ENCODE measurements at places on chromosomes 5 and 9.

- DNase-seq, result peak; percentile 75
Measured at GRCh38 chr5:31854181-31855133, 215.5 kb downstream of the PDZD2 start.

- no peak for DNase-seq
Measured at GRCh38 chr5:157827423-157827822, 31.5 kb downstream of the CLINT1 start.

DNA sequence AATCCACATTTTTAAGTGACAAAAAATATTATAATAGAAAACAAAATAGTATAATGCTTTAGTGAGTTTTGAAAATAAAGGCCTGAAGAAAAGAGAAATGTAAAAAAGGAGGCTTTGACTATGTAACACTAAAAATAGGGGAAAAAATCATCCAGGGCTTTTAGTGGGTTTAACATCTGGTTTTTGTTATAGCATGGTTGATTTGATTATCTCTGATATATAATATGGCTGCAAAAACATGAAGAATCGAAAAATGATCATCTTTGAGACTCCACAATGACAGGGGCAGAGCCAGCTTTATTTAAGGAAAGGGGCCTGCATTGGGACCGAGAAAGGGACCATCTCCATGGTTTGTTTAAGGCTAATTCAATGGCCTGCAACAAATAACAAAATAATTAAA lies 393.8 kb downstream of the PLK2 start:
- DNase-seq, result no peak

- DNase-seq, result no peak
Measured at GRCh38 chr9:120724757-120725400, 10.6 kb upstream of the MEGF9 start.

DNA sequence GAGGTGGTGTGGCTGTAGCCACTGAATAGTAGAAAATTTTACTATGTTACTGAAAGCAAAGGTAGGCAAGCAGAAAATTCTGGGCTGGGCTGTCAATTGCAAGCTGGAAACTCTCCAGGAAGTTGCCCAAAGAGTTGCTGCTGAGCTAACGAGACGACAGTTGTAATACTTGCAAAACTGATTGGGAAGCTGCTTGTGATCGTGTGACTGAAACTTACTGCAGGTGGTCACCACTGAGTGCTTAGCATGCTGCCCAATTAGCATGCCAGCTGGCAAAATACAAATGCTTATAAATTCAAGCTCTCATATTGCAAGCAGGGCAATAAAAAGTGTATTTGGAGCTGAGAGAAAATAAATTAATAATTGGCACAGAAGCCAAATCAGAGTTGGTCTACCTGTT lies 758.5 kb upstream of the EDIL3 start:
- DNase-seq, result no peak

DNA sequence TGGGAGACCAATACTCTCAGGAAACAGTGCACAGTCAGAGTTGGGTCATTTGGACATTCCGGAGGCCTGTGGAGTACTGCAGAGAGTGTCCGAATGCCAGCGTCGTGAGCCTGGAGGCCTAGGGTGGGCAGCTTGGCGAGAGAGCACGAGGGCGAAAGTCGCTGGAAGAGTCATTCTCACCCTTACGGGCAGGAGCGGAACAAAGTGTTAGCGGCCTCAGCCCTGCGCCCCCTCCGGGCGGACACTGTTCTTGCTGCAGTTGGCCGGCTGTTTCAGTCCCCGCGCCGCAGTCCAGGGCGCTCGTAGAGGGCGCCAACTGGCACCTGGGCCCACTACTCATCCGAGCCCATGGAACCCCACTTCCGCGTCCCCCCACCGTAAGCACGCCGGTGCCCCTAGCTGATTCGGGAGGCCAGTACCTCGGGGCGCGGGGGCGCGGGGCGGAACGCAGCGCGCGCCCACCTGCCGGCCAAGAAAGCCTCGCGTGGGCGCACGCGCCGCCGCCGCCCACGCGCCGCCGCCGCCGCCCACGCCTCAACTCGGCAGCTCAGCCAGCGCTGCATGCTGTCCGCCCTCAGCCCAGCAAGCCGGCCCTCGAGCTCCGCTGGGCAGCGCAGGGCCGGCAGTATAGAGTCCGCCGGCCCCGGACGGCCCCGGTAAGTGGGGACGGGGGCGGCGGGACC lies 99.7 kb upstream of the CCL21 start:
- DNase-seq, result no peak

DNA sequence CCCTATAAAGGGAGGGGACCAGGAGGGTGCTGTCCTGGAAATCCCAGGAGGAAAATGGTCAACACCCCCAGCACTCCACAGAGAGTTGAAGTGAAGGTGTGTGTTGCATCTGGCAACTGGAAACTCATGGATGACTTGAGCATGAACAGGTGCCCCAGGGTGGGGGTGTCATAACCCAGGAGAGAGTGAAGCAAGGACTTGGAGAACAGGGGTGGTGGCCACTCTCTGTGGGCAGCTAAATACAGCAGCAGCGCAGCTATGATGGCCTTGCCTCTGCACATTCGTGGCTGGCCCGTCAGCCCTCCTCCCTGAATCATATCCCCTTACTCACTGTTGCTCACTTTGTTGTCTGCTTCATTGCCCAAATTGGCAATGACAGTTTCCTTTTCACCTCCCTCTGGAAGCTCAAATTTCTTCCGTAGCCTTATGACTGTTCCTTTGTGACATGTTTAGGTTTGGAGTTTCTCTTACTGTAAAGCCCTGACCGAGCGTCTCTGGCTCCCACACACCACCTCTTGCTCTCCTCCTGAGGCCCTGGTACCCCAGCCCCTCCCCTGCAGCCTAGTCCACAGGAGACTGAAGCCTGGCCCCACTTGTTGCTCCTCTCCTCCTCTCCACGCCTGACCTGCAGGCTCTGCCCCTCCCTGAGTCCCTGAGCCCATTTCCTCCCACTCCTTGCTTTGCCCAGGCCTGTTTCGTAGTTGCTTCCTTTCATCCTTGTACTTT lies 185.8 kb downstream of the CD180 start:
- DNase-seq, result peak; percentile 58

DNA sequence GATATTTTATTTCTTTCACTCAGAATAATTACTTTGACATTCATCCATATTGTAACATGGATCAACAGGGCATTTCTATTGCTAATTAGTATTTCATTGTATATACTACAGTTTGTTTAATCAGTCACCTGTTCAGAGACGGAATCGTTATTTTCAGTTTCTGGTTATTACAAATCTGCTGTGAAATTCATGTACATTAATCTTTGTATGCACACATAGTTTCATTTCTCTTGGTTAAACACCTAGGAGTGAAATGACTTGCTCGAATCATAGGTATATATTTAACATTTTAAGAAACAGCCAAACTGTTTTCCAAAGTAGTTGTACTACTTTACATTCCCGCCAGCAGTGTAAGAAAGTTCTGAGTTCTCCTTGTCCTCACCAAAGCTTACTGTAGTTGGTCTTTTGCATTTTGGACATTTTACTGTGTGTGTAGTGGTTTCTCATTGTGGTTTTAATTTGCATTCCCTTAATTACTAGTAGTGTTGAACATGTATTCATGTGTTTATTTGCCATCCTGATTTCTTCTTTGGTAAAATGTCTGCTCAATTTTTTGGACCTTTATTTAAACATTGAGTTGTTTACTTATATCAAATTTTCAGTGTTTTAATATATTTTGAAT lies 198.2 kb downstream of the SAXO1 start:
- no peak for DNase-seq

GRCh38 chr9:109467936-109468335 lies 30.2 kb downstream of the PTPN3 start:
- no peak for DNase-seq

- no peak for DNase-seq
Measured at GRCh38 chr9:133374612-133375115, 1.2 kb downstream of the SURF4 start.

GRCh38 chr5:58680503-58680902 lies 97.6 kb downstream of the RAB3C start:
- DNase-seq, result no peak

GRCh38 chr9:14533867-14534640 lies 159.2 kb downstream of the ZDHHC21 start:
- DNase-seq, result no peak

GRCh38 chr5:79691007-79691406 lies 1.4 kb downstream of the CMYA5 start:
- DNase-seq, result no peak

GRCh38 chr5:133295520-133295919 lies 243.7 kb downstream of the HSPA4 start:
- no peak for DNase-seq

DNA sequence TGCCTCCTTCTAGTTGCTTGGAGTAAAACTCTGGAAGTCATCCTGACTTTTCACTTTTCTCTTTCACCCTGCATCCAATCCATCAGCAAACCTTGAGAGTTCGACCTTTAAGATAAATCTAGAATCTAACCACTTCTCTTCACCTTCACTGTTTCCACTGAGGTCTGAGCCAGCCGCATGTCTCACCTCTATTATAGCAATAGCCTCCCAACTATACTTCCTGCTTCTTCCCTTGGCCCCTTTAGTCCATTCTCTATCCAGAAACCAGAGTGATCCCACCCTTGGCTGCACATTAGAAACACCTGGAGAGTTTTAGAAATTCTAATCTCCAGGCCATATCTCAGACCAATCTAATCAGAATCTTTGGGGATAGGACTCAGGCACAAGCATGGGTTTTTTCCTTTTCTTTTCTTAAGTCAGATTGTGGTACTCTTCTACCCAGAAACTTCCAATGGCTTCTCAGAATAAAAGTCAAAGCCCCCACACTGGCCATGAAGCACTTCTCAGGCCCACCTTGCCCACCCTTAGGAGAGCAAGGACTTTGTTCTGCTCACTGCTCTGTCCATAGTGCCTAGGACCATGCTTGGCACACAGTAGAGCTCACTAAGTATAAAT lies 33.1 kb downstream of the MFAP3 start:
- DNase-seq, result no peak

DNA sequence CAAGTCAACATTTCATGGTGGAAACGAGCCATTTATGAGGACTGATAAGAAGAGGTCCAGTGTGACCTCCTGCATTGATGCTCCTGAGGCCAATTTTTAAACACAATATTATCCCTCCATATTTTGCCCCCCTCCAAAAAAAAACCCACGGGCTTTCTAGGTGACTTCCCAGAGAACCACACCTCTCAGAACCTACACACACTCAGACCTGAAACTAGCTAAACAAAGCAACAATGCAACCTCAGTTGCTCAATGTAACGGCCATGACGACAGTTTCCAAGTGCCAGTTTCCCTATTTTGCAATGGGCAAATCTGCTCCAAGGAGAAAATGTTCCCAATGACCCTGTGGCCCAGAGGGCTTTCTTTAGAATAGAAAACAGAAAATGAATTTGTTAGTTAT lies 3.5 kb downstream of the NRG2 start:
- DNase-seq, result no peak

GRCh38 chr9:596703-597102 lies 244.8 kb upstream of the DMRT1 start:
- no peak for DNase-seq

DNA sequence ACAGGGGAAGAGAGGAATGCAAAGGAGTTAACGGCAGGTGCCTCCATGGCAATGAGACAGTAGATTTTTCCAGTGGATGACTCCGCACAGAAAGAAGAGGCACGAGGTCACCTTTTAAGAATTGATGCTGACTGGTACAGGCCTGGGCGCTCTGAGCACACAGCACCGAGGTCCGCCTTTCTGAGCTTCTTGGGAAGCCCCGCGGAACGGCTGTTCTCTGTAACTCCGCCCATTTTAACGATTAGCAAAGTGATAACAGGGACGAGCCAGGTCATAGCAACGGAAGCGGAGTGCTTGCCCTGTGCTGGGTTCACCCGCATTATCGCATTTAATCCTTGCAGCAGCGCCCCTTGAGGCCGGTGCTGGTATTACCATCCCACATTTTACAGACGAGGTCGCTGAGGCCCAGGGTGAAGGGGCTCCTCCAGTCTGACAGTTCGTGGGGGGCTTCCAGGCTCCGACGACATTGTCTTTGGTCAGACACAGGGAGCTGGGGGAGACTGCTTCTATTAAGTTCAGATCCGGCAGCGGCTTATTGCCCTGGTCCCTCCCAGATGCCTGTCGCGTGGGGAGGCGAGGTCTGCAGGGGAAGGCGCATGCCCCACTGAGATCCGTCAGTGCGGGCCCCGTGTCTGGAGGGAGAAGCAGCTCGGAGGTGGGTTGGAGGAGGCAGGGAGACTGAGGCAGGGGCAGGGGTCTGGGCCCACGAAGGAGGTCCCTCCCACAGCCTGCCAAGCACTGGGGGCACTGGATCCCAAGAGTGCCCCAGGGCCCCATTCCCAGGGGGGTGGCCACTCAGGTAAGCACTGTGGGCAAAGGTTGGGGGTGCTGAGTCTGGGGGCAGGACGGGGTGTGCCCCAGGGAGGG lies 22.3 kb upstream of the HMCN2 start:
- DNase-seq, result peak; percentile 53

Data from left kidney (tissue), 8 donors.